ENCODE measurements at places on chromosomes 7 and 10.
A peak's percentile ranks its signal among the peaks of the same experiment; 100 is the strongest.

DNA sequence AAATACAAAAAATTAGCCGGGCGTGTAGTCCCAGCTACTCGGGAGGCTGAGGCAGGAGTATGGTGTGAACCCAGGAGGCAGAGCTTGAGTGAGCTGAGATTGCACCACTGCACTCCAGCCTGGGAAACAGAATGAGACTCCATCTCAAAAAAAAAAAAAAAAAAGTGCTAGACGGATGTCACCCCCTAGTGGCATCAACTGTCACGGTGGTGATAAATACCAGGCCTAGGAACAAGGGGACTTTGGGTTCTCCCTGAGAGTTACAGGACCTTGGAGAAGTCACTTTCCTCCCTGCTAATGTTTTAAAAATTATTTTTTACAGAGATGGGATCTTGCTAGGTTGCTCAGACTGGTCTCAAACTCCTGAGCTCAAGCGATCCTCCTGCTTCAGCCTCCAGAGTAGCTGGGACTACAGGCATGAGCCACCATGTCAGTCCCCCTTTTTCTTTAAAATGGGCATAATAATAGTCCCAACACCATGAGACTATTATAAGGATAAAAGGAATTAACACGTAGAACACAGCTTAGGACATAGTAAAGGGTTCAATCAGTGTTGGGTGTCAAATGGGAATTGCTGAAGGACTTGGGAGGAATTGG is 2.6 kb upstream of the TMEM130 start:
- DNase-seq: no peak

DNA sequence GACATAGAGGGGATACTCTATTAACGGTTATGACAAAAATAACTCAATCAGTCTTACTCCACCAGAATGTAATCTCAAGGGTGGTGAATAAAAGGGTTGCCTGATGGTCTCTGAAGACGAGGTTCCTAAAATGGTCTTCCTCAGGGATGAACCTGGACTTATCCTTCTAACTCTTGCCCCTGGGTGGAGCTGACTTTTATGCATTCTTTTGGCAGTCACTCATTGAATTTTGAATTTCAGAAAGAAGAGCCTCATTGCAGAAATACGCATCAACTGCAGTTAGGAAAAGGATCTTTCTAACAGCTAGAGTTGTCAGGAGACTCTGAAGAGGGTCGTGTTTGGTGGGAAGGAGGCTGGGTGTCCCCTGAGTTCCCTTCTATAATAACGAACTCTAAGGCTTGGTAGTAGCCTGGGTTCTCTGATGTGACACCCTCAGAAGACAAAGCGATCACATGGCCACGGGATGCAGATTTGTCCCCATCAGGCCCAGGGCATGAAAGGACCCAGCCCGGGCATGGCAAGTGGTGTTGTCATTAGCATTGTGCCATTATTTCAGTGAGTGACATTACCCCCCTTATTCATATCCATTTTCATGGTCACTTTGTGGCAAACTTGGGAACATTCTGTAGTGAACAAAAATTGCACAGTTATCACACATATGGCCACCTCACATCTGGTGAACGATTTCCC is 58.6 kb upstream of the JCAD start:
- no peak for DNase-seq

DNA sequence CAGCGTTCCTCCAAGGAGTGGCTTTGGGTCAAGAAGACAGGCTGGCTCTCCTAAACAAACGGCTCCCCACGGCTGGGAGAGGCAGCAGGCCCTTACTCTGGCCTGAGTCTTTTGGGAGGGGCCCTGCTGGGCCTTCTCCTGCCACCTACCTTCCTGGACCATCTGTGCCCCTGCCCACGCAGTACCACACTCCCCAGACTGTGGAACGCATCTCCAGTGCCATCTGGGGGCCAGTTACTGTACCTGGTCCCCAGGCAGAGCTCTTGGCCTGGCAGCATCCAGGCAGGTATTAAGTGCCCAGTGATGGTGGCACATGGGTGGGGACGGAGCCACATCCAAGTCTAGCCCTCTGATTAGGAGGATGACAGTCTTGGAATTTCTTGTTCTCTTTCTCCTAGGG is 14.4 kb downstream of the ALKBH4 start:
- DNase-seq: no peak

DNA sequence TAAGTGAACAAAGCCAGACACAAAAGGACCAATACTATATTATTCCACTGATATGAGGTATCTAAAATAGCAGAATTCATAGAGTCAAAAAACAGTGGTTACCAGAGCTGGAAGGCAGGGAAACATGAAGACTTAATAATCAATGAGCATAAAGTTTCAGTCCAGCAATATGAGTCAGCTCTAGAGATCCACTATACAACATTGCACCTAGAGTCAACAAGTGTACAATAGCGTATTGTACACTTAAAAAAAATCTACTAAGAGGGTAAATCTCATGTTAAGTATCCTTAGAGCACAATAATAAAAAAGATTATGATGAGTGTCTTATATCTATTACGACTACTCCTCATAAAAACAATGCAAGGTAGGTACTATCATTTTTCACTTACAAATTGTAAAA is 36.1 kb downstream of the C10orf90 start:
- DNase-seq: no peak

GRCh38 chr10:102757323-102757722 is 13.6 kb downstream of the WBP1L start:
- no peak for DNase-seq

DNA sequence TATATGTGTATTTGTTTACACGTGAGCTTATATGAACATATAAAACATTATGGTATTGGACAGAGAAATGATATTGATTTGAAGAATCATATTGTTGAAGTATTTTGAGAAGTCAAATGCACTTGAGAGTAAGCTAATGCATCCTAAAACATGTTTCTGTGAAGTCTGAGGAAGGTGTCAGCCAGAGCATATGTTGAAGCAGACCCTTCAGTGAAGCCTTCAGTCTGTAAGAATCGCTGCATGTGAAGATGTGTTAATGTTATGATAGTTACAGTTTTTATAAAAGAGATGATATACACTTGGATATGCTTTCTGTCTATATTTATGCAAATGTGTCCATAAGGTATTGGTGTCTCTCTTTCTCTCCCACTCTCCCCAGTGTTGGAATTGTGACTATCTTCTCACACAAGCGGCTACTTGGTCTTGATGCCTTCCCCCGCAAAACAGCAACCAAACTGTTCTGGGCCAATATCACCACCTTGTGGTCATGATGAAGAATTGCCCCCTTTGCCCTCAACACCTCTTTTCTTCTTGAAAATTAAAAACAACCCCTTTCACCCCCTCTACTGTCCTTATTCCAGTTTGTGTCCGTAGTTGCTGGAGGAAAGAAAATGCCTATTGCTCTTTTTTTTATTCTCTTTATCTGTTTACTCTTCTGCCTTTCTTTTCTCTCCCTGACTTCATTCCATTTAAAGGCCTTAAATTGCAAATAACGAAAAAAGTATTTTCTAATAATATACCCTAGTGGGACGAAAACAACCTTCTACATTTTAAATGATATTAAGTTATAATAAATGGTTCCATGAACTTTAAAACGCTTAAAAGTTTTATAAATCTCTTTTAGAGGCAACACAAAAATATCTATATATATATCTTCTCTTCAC is 64.9 kb downstream of the IKZF1 start:
- DNase-seq: no peak

- DNase-seq: no peak
Measured at GRCh38 chr10:106167946-106168345, 996.6 kb downstream of the SORCS1 start.

DNA sequence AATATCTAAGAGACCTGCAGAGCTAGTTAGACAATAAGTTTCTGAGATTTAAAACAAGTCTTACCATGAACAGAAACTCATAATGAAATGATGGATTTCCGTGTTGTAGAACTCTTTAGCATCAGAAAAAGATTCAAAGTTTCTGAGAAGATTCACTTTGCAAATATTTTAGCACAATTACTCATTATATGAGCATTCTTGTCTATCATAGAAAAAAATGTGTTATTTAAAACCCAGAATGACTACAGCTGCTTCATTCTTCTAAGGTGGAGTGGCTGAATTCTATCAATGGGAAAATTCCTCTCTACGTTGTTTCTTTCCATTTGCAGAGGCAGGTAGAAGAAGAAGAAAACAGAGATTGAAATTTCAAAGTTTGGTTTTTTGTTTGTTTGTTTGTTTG is 21.0 kb upstream of the RALA start:
- no peak for DNase-seq

GRCh38 chr7:18495412-18496340 is at the start of gene HDAC9:
HDAC9 (plus strand) TSS chr7:18495749; CDS start chr7:18496303, 554 bp downstream.
- peak; percentile 84 for DNase-seq

- no peak for DNase-seq
Measured at GRCh38 chr10:33274096-33274785, 60.2 kb downstream of the NRP1 start.

GRCh38 chr10:108180878-108181277 is 1016.4 kb upstream of the SORCS1 start:
- DNase-seq: no peak

GRCh38 chr10:22219308-22219707 is 1.5 kb upstream of the EBLN1 start:
- DNase-seq: no peak

- DNase-seq: no peak
Measured at GRCh38 chr10:5581670-5582566, 57.2 kb downstream of the CALML3 start.

DNA sequence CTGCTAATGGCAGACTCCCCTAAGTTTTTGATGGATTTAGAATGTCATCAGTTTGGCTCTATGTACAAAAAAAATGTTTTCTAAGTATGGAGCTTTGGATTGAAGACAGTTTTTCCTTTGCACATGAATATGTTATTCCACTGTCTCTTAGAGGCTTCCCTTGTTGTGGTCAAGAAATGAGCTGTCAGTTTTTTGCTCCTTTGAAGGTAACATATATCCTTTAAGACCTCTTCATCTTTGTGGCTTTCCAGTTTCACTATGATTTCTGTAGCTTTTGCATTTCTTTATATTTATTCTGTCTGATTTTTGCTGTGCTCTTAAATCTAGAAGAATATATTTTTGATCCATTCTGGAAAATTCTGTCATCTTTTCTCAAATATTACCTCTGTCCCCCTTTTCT is 15.8 kb upstream of the ODAD2 start:
- no peak for DNase-seq

- no peak for DNase-seq
Measured at GRCh38 chr7:139753081-139753692, 24.6 kb downstream of the HIPK2 start.

DNA sequence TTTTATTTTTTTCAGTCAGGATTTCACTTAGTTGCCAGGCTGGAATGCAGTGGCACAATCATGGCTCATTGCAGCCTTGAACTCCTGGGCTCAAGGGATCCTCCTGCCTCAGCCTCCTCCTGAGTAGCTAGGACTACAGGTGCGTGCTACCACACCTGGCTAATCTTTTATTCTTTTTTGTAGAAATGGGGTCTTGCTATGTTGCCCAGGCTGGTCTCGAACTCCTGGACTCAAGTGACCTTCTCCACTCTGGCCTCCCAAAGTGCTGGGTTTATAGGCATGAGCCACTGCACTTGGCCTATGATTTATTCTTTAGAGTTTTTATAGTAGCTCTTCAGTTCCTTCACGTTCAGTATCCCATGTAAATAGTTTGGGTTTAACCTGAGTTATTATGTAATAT is 5.5 kb downstream of the SND1 start:
- no peak for DNase-seq

DNA sequence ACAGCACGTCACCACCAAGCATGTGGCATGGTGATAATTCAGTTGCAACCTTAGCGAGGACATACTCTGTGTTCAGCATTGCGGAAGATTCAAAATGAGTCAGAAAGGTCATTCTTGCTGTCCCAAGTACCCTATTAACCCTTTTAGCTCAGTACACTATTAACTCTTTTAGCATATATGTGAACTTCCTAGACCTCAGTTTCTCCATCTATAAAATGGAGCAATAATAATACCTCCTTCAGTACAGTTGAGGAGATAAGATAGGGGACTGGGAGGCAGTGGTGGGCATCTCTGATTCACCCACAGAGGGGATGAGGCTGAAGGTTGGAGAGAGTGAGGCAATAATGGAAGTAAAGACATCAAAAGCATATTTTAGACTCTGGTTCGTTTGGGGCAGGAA is 67.3 kb downstream of the XRCC2 start:
- DNase-seq: no peak

DNA sequence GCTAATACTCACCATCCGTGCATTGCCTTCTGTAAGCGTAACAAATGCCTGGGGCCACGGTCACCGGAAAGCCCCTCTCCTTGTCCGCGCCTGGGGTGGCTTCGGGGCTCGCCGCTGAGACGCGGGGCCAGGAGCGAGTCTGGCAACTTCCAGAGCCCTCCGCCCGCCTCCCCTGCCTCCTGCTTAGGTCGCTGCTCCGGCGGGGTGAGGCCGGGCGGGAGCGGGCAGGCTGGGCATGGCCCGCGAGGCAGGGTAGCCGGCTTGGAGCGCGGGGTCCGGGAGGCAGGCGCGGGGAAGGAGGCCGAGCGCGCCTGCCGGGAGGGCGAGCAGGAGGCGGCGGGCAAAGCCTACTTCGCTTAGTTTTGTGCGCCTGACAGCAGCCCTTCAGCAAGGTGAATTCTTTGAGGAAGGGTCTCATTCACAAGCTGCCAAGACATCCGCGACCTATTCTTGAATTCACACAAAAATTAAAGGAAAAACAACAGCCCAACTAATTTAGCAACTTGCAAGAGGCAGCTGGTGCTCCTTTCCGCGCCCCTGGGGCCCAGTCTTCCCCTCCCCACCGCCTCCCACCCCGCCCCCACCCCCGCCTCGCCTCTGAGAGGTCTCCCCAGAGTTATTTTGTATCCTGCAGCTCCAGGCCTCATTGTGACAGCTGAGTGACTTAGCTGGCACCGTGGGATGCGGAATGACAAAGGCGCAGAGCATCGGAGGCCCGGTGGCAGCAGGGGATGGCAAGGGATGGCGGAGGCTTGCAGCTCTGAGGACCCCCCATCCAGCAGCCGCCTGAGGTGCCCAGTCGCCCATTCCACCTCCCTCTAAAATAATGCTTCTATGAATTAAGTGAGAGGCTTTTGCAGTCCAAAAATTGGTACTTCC is 12.8 kb upstream of the KAT6B start:
- DNase-seq: no peak
